ENCODE measurements at places on chromosomes 6 and 20.

GRCh38 chr6:38415231-38416005 lies 224.3 kb downstream of the BTBD9 start:
- no peak for DNase-seq

GRCh38 chr6:1827984-1828793 lies 218.5 kb downstream of the FOXC1 start:
- no peak for DNase-seq

DNA sequence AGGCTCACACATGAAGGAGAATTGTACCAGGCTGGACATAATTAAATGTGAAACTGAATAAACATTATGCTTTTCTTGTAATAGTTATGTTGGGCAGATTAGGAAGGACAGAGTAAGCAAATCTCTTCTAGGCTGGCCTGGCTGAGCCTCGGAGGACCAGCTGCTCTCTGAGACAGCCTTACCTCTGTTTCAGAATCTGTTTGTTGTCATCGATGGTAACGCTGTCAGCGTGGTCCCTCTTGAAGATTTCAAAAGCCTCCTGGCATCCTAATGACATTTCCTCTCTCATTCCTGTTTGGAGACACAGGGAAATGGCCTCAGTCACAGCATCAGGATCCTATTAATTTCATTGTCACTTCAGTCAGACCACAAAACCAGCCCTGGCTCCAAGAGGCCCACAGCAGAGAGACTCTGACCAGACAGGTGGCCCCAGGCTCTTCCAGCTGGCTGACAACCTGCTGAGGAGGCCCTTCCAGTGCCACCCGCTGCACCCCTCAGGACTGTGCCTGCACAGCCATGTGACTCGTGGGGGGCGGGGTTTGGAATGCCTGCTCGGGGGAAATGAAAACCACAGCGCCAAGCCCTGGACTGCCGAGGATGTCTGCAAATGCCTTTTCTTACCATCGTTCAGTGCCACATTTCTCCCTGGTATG lies 108.5 kb upstream of the KCNK16 start:
- no peak for DNase-seq

DNA sequence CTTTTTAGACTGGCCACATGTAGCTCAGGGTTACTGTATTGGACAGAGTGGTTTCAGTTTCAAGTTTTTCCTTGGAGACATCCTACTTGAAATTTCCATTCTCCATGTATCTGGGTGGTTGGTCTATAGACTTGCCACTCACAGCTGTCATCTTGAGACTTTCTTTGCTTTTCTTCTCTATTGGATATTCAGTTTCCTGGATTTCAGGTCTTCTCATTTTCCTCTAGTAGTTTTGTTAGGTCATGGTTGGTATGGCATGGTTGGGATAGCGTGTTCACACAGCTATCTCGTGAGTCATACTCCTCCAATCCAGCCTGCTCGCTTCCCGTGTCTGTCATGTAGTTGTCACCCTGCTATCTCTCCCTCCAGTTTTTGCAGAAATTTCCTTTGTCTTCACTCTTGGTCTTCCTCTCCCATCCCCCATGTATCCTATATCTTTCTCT lies 48.3 kb downstream of the PTPN1 start:
- DNase-seq = no peak
